ENCODE measurements at places on chromosomes 6 and 20.

DNA sequence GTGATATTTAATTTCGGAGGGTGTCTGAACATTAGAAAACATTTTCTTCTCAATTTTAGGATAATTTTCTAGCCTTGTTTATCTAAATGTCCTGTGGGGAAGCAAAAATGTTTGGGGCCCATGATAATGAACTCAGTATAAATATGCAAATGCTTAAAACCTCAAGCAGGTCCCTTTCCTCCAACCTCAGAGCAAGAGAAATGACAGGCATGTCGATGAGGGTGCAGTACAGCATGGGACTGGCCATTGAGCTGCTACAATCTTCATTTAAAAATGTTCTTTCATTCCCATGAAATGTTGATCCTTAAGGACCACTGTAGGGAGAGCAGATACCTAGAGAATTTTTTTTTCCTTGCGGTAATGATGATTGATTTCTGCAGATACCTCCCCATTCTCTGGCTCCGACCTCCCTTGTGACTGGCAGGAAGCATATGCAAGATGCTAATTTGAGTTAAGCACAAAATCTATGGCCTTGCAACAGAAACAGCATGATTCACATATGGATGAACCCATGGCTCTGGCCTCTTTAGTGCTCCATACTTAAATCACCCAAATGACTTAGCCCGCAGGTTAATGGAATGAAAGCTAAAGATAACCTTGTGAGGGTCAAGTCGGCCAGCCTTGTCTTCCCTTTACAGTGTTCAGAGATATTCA, 243.3 kb downstream of the SOX4 start:
- DNase-seq, result no peak

- no peak for DNase-seq
Measured at GRCh38 chr6:109082188-109082577, 12.5 kb downstream of the SESN1 start.

GRCh38 chr20:51128198-51128597, 105.3 kb upstream of the KCNG1 start:
- no peak for DNase-seq

- no peak for DNase-seq
Measured at GRCh38 chr20:62590309-62591121, 51.8 kb upstream of the SLCO4A1 start.

DNA sequence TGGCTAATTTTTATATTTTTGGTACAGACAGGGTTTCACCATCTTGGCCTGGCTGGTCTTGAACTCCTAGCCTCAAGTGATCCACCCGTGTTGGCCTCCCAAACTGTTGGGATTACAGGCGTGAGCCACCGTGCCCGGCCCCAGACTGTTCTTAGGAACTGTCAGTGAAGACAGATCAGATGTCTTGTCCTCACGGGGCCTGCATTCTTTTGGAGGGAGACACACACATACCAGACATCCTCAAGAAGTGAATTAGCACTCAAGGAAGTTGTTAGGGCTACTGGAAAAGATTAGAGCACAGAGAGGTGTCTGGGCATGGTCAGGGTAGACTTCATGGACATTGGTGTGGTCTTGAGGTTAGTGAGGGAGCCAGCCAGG, 10.3 kb upstream of the LPIN3 start:
- DNase-seq, result no peak

- DNase-seq, result no peak
Measured at GRCh38 chr6:170291271-170292110, 613 bp upstream of the DLL1 start.
